ENCODE measurements at places on chromosomes 3 and 15. TPM values are rescaled to one million over a fixed set of nuclear protein-coding genes. Genes with fewer than 3 reads are reported as not detected.

Gene B3GALNT1
- polyA plus RNA-seq: 18.2 TPM

DNA sequence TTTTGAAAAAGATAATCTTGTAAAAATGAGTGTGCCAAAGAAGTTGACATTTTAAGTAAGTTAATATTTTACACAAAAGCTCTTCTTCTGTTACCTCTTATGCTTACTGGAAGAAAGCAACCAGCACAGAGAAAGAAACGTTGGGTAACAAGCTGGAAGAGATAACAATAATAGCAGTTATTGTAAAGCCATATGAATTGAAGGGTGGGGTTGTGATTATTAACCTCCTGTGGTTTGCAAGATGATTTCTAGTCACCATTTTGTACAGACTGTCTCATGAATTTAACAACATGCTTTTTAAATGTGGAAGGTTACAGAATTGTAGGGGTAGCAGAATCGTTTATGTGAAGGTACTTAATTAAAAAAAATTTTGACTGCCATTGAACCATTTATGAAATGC lies 9.2 kb downstream of the RAP2B start:
- DNase-seq: no peak

DNA sequence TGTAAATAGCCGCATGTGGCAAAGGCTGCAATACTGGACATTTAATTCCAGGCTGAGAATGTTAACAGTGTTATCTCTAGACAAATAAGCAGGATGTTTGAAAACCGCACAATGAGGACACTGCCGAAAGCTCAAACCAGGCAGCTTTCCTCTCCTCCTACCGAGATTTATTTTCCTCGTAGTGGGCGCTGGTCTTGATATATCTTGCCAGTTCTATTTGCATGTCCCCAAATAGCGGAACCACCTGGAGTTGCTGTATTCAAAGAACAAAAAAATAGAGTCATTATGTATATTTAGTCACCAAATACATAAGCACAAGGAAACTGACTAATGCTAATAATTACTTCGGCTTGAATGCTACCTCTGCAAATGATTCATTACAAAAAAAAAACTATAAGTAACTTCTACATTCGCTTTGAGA lies 46.5 kb downstream of the CYFIP1 start:
- DNase-seq: no peak

- DNase-seq: no peak
These were observed 10.8 kb upstream of the INSYN1 start for GRCh38 chr15:73763931-73764330.

DNA sequence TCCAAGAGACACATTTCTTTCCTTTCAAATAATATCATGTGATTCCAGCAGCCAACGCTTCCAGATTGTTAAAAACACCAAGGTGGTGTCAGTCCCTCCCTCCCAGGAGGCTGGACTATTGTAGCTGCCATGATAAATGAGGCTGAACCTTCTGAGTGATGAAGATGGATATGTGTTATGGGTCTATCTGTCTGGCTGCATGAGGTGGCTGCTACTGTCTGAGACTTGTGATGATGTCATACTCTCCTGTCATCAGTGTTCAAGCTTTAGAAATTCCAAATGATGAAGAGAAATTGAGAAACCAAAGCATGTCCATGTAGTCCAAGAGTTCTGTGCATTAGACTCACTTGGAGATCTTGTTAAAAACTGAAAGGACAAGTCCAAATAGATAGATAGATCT lies 683.0 kb downstream of the NTRK3 start:
- DNase-seq: no peak
